ENCODE measurements at places on chromosomes 1 and 21.

- H3K4me3 ChIP-seq: no peak overlapping the region
- H3K36me3 ChIP-seq: no peaks in the 10 kb centered on the region
- no peaks in the 10 kb centered on the region for H3K4me1 ChIP-seq
- DNase-seq: no peak
Observed at GRCh38 chr1:165841582-165842017, 14.2 kb downstream of the UCK2 start.

DNA sequence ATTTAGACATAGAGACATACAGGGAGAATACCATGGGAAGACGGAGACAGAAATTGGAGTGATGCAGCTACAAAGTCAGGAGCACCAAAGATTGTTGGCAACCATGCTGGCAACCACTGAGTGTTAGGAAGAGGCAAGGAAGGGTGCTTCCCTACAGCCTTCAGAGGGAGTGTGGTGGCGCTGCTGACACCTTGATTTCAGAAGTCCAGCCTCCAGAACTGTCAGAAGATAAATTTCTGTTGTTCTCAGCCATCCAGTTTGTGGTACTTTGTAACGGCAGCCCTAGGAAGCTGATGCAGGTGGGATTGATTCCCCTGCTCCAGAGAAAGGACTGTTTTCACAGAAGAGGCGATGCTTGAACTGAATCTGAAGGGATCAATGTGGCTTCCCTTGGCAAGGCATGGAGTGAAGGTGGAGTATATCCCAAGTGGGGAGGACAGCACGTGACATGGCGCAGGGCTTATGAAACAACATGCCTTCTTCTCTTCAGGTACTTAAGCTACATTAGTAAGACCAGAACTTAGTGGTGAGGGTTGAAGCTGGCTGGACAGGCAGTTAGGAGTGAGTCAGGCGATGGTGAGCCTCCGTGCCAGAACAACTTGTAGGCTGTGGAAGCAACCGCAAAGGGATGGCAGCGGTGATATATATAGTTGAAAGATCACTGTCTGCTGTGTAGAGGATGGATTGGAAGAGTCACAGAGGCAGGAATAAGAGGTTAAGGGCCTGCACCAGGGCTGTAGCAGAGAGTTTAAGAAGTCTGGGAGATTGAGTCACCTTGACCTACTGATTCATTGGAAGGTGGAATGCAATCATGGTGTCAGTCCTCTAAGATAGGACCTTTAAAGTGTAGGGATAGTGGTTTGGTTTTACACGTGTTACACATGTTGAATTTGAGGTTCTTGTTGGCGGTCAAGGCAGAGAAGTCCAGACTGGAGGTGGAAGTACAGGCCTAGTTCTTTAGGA lies 2.1 kb downstream of the LEPR start:
- DNase-seq: peak; percentile 60
- H3K27me3 ChIP-seq: no peaks in the 10 kb centered on the region
- H3K4me3 ChIP-seq: no peak overlapping the region
- H3K27ac ChIP-seq: peak overlapping the region; percentile 98

GRCh38 chr1:211653959-211654496 lies 21.4 kb downstream of the NEK2 start:
- H3K27ac ChIP-seq: no peak overlapping the region
- H3K36me3 ChIP-seq: no peaks in the 10 kb centered on the region
- no peak for DNase-seq
- H3K27me3 ChIP-seq: no peaks in the 10 kb centered on the region
- no peak overlapping the region for H3K4me3 ChIP-seq

DNA sequence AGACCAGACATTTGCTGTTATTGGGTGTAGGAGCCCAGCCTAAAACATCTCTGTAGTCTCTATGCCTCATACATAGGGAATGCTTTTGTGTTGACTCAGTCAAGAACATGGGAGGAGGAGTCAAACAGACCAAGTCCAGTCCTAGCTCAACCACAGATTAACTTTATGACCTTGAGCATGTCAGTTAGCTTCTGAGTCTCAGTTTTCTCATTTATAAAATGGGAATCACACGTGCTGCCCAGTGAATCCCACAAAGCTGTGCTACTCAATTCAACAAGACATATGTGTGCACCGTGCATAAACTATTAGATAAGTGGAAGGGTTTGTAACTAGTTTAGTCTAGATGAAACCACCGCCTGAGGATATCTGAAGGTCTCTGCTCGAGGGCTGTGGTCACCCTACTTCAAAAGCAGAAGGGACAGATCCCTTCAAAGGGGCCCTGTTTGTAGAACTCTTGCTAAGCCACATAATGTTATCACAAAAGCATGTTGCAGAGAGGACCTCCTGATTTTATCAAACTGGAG lies 109.5 kb upstream of the NFIA start:
- no peak overlapping the region for H3K27ac ChIP-seq
- peaks cover 19% of the 10 kb centered on the region for H3K4me1 ChIP-seq
- H3K4me3 ChIP-seq: no peak overlapping the region
- H3K27me3 ChIP-seq: no peaks in the 10 kb centered on the region

- no peak for DNase-seq
- H3K4me3 ChIP-seq: no peak overlapping the region
- H3K27me3 ChIP-seq: no peaks in the 10 kb centered on the region
- no peaks in the 10 kb centered on the region for H3K36me3 ChIP-seq
Observed at GRCh38 chr1:7107109-7107830, 322.0 kb downstream of the CAMTA1 start.

- H3K36me3 ChIP-seq: no peaks in the 10 kb centered on the region
- no peak overlapping the region for H3K4me3 ChIP-seq
- no peak for DNase-seq
- H3K27me3 ChIP-seq: no peaks in the 10 kb centered on the region
Observed at GRCh38 chr1:33872275-33872674, 8.4 kb downstream of the HMGB4 start.

DNA sequence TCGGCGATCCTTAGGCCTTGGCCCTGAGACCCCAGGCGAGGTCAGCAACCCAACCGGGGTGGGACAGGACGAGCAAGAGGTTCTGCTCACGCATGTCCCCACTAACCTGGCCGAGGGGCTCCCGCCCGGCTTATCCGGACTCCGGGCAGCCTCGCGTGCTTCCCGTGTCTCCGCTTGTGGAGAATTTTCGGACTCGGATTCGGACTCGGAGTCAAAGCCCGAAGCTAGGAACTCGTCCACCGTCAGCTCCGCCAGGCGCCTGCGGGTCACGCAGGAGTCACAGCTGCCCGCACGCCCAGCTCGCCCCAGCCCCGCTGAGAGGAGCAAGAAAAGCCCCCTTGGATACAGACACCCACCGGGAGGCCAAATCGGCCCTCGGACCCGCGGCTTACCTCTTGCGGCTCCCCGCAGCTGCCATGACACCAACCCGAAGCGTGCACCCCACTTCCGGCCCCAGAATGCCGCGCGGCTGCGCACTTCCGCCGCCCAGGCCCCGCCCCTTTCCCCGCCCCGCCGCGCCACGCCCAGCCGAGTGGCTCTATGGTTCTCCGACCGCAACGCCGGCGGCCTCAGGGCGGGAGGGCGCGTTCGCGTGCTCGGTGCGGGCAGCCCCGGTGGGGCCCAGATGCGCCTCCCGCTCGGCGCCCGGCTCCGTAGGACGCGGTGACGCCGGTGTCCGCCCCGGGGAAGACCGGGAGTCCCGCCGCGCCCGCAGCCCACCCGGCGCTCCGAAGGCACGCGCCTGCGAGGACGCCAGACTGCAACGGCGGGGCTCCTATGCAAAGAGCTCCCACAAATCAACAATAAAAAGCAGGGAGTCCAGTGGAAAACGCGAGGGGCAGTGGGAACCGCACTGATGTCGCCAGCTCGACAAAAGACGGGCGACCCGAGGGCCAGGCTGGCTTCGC lies at the start of gene NOC2L:
Gene NOC2L, minus strand, starts transcription at position 434 of the 908 bp plus-strand sequence. Its CDS starts 16 bp downstream, at position 418.
- peaks cover 13% of the 10 kb centered on the region for H3K4me1 ChIP-seq
- DNase-seq: peak; percentile 95
- no peak within 1 kb of the TSS for H3K27ac ChIP-seq
- no peaks in the 10 kb centered on the region for H3K27me3 ChIP-seq
- no peaks in the 10 kb centered on the region for H3K36me3 ChIP-seq

DNA sequence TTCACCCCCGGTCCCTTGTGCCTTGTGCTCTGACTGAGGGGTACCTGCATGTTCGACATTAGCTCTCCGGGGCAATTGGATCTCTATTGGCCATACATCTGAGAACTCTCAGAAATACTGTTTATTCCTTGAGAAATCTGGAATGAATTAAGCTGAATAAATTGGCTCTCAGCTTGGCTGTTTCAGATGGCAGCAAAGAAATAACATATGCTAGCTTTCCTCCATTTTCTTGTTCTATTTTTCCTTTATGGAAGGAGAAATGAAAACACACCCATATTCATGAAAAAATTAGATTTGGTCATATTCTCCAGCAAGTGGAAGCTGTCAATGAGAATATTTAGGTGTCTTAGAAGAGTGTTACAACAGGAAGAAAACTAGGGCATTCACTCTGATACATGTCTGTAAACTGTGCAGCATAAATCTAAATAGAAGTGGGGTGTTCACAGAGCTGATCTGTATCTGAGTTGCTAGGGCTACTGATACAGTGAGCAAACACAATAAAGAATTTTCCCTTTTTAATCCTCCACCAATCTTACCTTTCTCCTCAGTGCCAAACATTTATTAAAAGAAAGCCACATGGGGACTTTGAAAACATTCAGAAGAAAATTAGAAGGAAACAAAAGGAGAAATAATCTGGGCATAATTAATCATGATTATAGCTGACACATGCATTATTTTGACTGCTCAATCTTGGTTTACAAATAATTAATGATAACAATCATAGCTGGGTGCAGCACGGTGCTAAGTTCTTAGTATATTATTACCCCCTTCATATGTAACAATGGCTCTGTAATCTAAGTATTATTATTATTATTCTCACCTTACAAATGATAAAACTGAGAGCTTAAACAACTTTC lies 671.9 kb upstream of the USP24 start:
- no peaks in the 10 kb centered on the region for H3K27me3 ChIP-seq
- H3K4me3 ChIP-seq: no peak overlapping the region
- no peaks in the 10 kb centered on the region for H3K4me1 ChIP-seq

DNA sequence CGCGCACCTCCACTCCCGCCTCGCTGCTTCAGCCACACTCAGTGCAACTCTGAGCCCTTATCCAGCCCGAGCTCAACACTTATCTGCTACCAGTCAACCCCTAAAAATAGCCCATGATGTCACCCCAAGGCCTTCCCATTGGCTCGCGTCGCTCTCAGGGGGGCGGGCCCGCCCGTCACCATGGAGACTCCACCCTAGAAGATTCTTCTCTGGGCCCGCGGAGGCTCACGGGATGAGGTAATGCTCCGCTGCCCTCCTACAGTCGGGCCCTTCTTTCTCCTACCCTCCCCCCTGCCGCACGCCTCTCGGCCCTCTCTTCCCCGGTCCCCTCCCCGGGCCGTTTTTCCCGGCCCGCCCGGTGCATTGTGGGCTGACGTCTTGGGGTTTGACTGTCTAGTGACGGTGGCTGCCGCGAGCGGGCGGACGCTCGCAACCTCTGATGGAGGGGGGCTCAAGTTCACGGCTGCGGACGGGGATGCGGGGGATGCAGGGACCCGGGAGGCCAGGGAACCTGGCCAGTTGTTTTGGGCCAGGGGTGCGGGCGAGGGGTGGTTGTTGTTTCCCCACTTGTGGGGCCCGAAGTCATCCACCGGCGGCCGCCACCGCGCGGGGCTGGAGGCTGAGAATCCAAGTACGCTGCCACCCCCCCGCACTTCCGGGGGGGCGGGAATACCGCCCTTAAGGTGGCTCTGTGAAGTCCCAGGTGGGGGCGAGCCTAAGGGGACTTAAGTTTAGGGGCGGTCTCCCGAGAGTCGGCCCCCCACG lies at the start of gene JUN:
Gene JUN, minus strand, starts transcription at position 55 of the 765 bp plus-strand sequence. CDS start 977 bp downstream, outside the sequence.
- H3K27me3 ChIP-seq: no peaks in the 10 kb centered on the region
- peak; percentile 99 for DNase-seq
- H3K36me3 ChIP-seq: no peaks in the 10 kb centered on the region
- H3K4me3 ChIP-seq: peak within 1 kb of the TSS; percentile 86

DNA sequence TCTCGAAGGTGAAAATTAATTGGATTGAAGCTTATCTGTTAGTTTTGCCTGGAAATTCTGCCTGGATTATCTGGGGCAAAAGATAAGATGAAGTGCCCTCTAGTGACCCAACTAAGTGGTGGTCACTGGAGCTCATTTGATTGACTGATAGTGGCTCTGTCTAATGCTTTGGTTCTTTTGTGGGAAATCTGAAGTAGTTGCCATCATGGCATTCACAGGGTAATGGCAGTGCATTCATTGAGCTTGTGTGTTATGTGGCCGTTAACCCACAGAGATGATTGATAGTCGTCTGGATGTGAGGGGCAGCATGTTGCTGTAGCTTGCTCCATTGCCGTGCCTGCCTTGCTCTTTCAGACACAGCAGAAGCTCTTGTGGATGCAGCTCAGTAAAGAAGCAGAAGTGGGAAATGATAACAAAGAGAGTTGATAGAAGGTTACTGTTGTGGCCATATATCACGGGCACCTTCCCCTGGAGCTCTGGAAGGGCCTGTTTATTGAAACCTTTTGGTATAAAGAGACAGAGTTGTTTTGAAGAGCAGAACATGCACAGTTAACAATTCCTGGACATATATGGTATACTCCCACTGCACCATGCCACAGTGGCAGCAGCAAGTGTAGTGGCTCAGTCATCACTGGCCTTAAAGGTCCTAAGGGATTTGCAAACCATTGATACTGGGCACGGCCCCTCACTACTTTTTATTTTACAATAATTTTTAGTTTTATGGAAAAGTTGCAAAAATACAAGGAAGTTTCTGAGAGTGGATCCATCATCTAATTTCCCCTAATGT lies 42.0 kb downstream of the CXADR start:
- no peaks in the 10 kb centered on the region for H3K4me1 ChIP-seq
- no peak for DNase-seq
- no peaks in the 10 kb centered on the region for H3K36me3 ChIP-seq
- no peak overlapping the region for H3K27ac ChIP-seq
- no peaks in the 10 kb centered on the region for H3K27me3 ChIP-seq
- no peak overlapping the region for H3K4me3 ChIP-seq

- H3K4me1 ChIP-seq: peaks cover 15% of the 10 kb centered on the region
- DNase-seq: no peak
- no peak overlapping the region for H3K4me3 ChIP-seq
- H3K36me3 ChIP-seq: no peaks in the 10 kb centered on the region
- H3K27ac ChIP-seq: no peak overlapping the region
Observed at GRCh38 chr1:38018864-38019343, 6.4 kb downstream of the UTP11 start.

GRCh38 chr1:35833395-35833794 lies 25.6 kb downstream of the AGO4 start:
- H3K27me3 ChIP-seq: no peaks in the 10 kb centered on the region
- H3K4me1 ChIP-seq: no peaks in the 10 kb centered on the region
- H3K36me3 ChIP-seq: no peaks in the 10 kb centered on the region
- no peak for DNase-seq
- no peak overlapping the region for H3K27ac ChIP-seq
- H3K4me3 ChIP-seq: no peak overlapping the region

- H3K4me3 ChIP-seq: no peak overlapping the region
- no peaks in the 10 kb centered on the region for H3K4me1 ChIP-seq
- no peak for DNase-seq
- no peak overlapping the region for H3K27ac ChIP-seq
- H3K27me3 ChIP-seq: no peaks in the 10 kb centered on the region
Observed at GRCh38 chr1:227004796-227005195, 64.7 kb downstream of the COQ8A start.

DNA sequence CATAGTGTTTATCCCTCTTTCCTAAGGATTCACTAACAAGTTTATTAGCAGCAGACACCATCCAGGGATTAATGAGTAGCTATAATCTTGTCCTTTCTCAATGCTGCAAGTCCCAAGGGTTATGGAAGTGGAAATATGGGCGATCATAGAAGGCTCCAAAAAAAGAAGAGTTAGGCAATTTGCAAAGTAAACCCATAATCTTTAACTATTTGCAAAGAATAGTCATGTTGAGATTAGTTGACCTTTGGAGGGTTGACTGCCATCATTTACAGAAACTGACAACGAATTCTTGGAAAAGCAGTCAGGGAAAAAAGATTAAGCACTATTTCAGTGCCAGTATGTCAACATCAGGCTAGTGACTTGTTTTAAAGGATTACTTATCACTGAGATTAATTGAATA lies 169.9 kb downstream of the KCNT2 start:
- H3K4me3 ChIP-seq: no peak overlapping the region
- no peak overlapping the region for H3K27ac ChIP-seq
- H3K4me1 ChIP-seq: no peaks in the 10 kb centered on the region
- H3K36me3 ChIP-seq: no peaks in the 10 kb centered on the region
- no peak for DNase-seq

Measured in testis (tissue), 5 donors.